ENCODE measurements at places on chromosomes 12 and 14.

GRCh38 chr14:103314496-103315277 is 19.4 kb upstream of the EIF5 start:
- H3K27ac ChIP-seq = no peak overlapping the region
- H3K27me3 ChIP-seq = no peaks in the 10 kb centered on the region
- H3K4me1 ChIP-seq = no peaks in the 10 kb centered on the region

DNA sequence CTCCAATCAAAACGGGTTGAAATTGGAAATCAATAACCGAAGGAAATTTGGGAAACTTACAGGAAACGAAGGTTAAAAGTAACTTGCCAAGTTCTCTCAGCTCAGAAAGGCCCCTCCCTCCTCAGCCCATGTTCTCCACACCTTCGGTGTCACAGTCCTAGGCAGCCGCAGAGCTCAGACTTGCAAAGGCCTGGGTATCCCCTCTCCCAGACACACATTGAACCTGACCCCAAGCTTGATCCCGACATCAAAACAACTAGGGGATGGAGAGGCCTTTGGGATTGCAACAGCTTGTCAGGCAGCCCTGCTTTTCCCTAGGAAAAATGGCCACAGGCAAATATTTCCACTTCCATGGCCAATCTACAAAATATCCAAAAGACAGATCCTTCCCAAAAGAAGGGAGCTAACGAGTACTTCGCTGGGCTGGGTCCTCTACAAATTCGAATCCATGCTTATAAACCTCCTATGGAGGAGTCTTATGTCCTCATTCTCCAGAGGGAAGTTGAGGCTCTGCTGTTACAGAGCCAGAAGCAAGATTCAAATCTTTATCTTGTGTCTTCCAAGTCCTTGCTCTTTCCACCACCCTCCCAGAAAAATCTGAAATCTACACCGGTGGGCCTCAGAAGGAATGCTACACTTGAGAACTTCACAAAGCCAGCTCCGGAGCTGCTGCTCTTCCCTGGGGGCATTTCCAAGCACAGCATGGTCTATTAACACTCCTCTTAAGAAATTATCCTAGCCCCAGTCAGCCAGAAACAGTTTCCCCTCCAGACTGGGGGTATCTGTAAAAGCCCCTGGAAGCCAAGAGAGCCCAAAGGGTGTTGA is 35.7 kb upstream of the PNMA1 start:
- H3K36me3 ChIP-seq = no peaks in the 10 kb centered on the region
- H3K27me3 ChIP-seq = no peaks in the 10 kb centered on the region
- no peak overlapping the region for H3K4me3 ChIP-seq
- no peak for DNase-seq

- H3K27ac ChIP-seq = peak overlapping the region; percentile 76
- H3K4me1 ChIP-seq = peaks cover 72% of the 10 kb centered on the region
- no peaks in the 10 kb centered on the region for H3K27me3 ChIP-seq
- H3K4me3 ChIP-seq = no peak overlapping the region
- DNase-seq = peak; percentile 61
- no peaks in the 10 kb centered on the region for H3K36me3 ChIP-seq
These were observed 115.6 kb downstream of the DIP2B start for GRCh38 chr12:50620109-50620977.

GRCh38 chr14:58844544-58844943 is 206.8 kb downstream of the DACT1 start:
- no peaks in the 10 kb centered on the region for H3K36me3 ChIP-seq
- H3K4me3 ChIP-seq = no peak overlapping the region
- DNase-seq = no peak
- no peak overlapping the region for H3K27ac ChIP-seq

DNA sequence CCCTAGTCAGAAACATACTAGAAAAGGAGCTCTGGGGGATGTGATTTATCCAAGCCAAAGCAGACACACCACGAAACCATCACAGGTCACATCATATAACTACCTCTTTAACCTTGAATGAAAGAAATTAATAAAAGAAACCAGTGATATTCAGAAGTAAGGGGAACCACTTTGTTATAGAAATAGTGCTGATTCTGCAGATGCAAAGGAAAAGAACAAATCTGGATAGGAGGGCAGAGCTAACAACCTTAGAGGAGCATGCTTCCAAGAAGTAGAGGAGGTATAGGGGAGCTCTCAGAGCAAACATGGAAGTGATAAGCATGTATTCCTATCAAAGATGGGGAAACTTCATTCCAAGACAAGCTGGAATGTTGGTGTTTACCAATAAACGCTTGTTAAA is 117.0 kb upstream of the MDM1 start:
- no peak for DNase-seq
- no peak overlapping the region for H3K4me3 ChIP-seq
- peaks cover 38% of the 10 kb centered on the region for H3K4me1 ChIP-seq
- H3K36me3 ChIP-seq = no peaks in the 10 kb centered on the region
- H3K27me3 ChIP-seq = no peaks in the 10 kb centered on the region

- no peak for DNase-seq
- H3K4me1 ChIP-seq = peaks cover 26% of the 10 kb centered on the region
- H3K36me3 ChIP-seq = no peaks in the 10 kb centered on the region
- H3K27ac ChIP-seq = no peak overlapping the region
- H3K4me3 ChIP-seq = no peak overlapping the region
These were observed 107.1 kb downstream of the GPR135 start for GRCh38 chr14:59358102-59358501.

DNA sequence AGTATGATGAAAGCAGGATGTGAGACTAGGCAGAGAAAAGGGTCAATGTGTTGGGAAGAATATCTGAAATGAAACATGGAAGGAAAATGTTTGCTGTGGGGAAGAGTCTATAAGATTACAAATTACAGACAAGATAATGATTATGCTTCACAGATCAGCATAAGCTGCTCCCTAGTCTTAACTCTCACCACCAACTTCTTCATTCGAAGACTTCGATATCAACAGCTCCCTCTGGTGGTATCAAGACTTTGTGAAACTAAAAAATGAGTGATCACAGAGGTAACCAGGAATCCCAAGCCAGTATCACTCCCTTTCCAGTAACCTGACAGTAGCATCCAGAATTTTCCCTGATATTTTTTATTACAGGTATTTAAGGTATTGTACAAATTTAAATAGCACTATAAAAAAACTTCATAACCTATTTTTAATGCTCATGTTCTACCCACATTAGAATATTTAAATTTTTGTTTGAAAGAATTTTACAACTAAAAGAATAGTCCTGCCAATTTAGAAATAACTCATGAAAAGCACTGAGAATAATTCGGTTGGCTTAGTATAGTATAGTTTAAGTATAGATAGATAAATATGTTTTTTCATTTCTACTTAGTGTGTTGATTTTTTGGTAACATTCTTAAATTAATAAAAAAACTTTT is 84.4 kb downstream of the C2CD5 start:
- no peak overlapping the region for H3K27ac ChIP-seq
- peaks cover 8% of the 10 kb centered on the region for H3K4me1 ChIP-seq
- no peak overlapping the region for H3K4me3 ChIP-seq
- peak; percentile 74 for DNase-seq

DNA sequence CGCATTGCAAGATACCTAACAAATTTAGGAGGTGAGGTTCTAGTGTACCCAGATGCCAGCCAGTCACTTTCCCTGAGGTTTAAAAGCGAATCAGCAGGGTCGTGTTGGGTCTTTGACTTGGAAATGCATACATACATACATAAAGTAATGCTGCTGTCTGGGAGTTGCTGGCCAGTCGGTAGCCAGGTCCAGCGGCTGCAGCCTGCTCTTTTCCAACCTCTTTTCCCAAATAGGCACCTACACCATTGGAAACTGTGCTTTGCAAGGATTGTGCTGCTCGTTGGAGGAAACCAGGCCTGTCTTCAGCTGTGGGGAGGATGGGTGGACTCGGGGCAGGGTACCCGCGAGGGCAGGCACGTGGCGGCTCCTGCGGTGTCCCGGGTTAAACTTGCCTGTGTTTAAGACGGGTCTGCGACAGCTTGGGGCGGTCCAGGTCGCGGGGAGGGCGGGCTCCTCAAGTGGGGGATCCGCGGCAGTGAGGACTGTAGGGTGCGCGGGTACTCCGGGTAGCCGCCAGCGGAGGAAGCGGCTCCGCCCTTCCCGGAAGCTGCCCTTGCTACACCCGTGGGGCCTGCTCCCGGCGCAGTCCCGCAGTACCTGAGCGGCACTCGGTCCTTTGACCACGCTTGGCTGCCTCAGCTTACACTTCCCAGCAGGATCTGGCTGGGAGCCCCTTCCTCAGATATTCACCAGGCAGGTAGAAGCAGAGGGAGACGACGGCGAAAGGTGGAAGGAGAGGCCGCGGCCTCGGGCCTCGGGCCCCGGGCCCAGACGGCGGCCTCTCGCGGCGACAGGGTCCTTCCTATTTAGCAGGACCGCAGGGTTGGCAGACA is 2.7 kb downstream of the TTC6 start:
- peaks cover 72% of the 10 kb centered on the region for H3K27me3 ChIP-seq
- H3K36me3 ChIP-seq = no peaks in the 10 kb centered on the region
- no peak overlapping the region for H3K4me3 ChIP-seq
- H3K4me1 ChIP-seq = peaks cover 20% of the 10 kb centered on the region
- no peak for DNase-seq
- H3K27ac ChIP-seq = no peak overlapping the region

DNA sequence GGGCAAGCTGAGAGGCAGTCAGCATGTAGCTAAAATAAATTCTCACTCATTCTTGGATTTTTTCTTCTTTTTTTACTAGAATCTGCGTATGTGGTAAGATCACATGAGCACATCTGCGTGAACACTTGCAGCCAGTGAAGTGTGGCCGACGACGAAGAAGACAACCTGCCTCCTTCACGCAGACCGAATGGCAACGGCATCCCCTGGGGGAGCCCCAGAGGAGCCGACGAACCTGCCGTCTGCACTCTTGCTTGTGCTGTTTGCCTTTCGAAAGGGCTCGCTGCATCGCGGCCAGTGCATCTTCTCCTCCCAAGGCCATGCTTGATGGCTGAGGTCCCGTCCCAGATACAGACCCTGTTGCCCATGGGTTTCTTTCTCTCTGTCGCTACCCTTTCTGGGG is 113.8 kb downstream of the KCNK10 start:
- no peak for DNase-seq
- no peak overlapping the region for H3K4me3 ChIP-seq
- no peaks in the 10 kb centered on the region for H3K36me3 ChIP-seq
- H3K27me3 ChIP-seq = no peaks in the 10 kb centered on the region
- no peaks in the 10 kb centered on the region for H3K4me1 ChIP-seq

DNA sequence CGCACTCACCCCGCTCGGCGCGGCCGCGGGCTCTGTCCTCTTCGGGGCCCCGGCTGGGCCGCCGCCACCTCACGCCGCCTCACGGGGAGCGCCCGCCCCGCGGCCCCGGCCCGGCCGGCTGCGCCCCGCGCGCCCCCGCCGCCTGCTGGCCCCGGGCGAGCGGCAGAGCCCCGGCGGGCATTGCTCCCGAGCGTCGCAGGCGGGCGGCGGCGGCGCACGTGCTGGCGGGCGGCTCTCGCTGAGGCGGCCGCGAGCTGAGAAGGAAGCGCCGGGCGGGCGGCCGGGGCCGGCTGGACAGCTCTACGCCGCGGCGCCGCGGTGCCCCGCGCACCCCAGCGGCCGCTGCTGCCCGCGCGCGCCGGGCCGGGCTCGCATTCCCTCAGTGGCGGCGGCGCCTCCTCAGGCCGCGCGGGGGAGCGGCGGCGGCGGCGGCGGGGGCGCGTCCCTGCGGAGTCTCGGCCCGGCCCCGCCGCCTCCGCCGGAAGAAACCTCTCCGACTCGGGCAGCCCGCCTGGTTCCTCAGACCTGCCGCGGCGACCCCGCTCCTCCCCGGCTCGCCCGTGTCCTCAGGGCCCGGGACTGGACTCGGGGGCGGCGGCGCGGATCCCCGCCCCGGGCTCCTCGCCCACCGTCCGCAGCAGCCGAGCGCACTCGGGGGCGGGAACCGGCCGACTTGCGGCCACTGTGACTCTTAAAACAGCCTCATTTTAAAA is at the start of gene PITPNM2:
Gene PITPNM2 (minus strand): TSS at position 347 of the 713 bp plus-strand sequence. CDS start 116,500 bp downstream, outside the sequence.
- peaks cover 12% of the 10 kb centered on the region for H3K36me3 ChIP-seq
- peak; percentile 72 for DNase-seq
- H3K27ac ChIP-seq = peak within 1 kb of the TSS; percentile 76
- peak within 1 kb of the TSS; percentile 70 for H3K4me3 ChIP-seq
- peaks cover 12% of the 10 kb centered on the region for H3K4me1 ChIP-seq

- no peaks in the 10 kb centered on the region for H3K36me3 ChIP-seq
- peak; percentile 33 for DNase-seq
- H3K4me3 ChIP-seq = no peak overlapping the region
- no peaks in the 10 kb centered on the region for H3K4me1 ChIP-seq
- H3K27ac ChIP-seq = no peak overlapping the region
These were observed 25.7 kb downstream of the METTL25 start for GRCh38 chr12:82383930-82384552.

- H3K4me1 ChIP-seq = no peaks in the 10 kb centered on the region
- no peaks in the 10 kb centered on the region for H3K36me3 ChIP-seq
- no peak overlapping the region for H3K4me3 ChIP-seq
- no peak overlapping the region for H3K27ac ChIP-seq
- DNase-seq = no peak
These were observed 161.2 kb downstream of the TMX1 start for GRCh38 chr14:51401272-51401671.

GRCh38 chr14:82689948-82690347 is 1156.3 kb upstream of the SEL1L start:
- no peaks in the 10 kb centered on the region for H3K36me3 ChIP-seq
- H3K4me1 ChIP-seq = no peaks in the 10 kb centered on the region
- no peak for DNase-seq
- H3K4me3 ChIP-seq = no peak overlapping the region
- no peak overlapping the region for H3K27ac ChIP-seq

- no peak overlapping the region for H3K4me3 ChIP-seq
- no peak overlapping the region for H3K27ac ChIP-seq
- no peaks in the 10 kb centered on the region for H3K27me3 ChIP-seq
- no peaks in the 10 kb centered on the region for H3K4me1 ChIP-seq
These were observed 20.1 kb downstream of the CPM start for GRCh38 chr12:68912916-68913315.

- no peak for DNase-seq
- no peaks in the 10 kb centered on the region for H3K36me3 ChIP-seq
- no peak overlapping the region for H3K4me3 ChIP-seq
These were observed 61.1 kb downstream of the RNF34 start for GRCh38 chr12:121461048-121461447.

GRCh38 chr12:12088147-12088546 is 17.4 kb downstream of the BCL2L14 start:
- no peak for DNase-seq
- no peak overlapping the region for H3K4me3 ChIP-seq
- no peaks in the 10 kb centered on the region for H3K27me3 ChIP-seq
- H3K27ac ChIP-seq = no peak overlapping the region

- H3K27me3 ChIP-seq = no peaks in the 10 kb centered on the region
- no peak for DNase-seq
- no peak overlapping the region for H3K27ac ChIP-seq
These were observed 120.3 kb downstream of the SLC38A1 start for GRCh38 chr12:46148327-46149078.

GRCh38 chr12:6158749-6159148 is 34.3 kb upstream of the VWF start:
- H3K27ac ChIP-seq = no peak overlapping the region
- DNase-seq = no peak
- no peak overlapping the region for H3K4me3 ChIP-seq
- H3K4me1 ChIP-seq = no peaks in the 10 kb centered on the region
- no peaks in the 10 kb centered on the region for H3K27me3 ChIP-seq
- no peaks in the 10 kb centered on the region for H3K36me3 ChIP-seq

GRCh38 chr12:68675101-68675842 is 11.5 kb upstream of the NUP107 start:
- no peak overlapping the region for H3K4me3 ChIP-seq
- H3K4me1 ChIP-seq = peaks cover 11% of the 10 kb centered on the region
- H3K27me3 ChIP-seq = no peaks in the 10 kb centered on the region
- peak; percentile 47 for DNase-seq

GRCh38 chr12:30420561-30420960 is 275.1 kb downstream of the IPO8 start:
- no peak for DNase-seq
- H3K4me1 ChIP-seq = no peaks in the 10 kb centered on the region
- H3K4me3 ChIP-seq = no peak overlapping the region
- no peaks in the 10 kb centered on the region for H3K36me3 ChIP-seq
- no peaks in the 10 kb centered on the region for H3K27me3 ChIP-seq

GRCh38 chr14:97762386-97762785 is 965.2 kb downstream of the VRK1 start:
- no peak overlapping the region for H3K4me3 ChIP-seq
- H3K36me3 ChIP-seq = no peaks in the 10 kb centered on the region
- no peak overlapping the region for H3K27ac ChIP-seq
